ENCODE measurements at places on chromosomes 6 and 20.

DNA sequence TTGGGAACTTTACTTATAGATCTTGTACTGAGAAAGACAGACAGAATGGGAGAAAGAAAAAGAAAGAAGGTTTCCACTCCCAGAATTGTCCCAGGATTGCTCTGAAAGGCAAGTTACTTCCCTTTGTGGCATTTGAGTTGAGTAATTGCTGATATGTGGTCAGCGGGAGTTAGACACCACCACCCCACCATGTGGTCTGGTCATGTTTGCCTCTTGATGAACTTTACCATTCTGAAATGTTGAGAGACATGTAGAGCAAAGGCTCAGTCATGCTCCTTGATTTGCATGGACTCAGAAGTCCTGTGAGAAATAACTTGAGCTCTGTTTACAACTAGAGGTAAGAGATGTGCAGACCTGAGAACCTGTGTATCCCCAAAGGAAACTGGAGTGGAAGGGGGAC is 17.1 kb downstream of the TCF21 start:
- no peak for DNase-seq

GRCh38 chr6:111921103-111921502 is 47.9 kb upstream of the FYN start:
- no peak for DNase-seq

DNA sequence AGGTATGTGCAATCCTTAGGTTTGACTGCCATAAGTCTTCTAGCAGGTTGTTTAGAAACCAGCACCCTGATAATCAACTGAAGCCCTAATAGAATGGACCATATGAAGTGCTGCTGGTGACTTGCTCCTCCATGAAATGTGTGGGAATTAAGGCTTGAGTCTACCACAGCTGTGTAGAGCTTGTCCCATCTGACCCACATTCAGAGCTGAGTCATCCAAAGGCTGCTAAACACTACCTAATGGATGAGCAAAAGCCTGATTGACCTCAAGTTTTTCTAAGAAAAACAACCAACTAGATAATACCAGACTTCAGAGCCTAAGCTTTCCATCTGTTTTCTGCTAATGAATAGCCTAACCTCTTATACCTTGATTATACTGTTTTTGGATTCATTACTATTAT is 120.3 kb upstream of the MOCS1 start:
- no peak for DNase-seq

DNA sequence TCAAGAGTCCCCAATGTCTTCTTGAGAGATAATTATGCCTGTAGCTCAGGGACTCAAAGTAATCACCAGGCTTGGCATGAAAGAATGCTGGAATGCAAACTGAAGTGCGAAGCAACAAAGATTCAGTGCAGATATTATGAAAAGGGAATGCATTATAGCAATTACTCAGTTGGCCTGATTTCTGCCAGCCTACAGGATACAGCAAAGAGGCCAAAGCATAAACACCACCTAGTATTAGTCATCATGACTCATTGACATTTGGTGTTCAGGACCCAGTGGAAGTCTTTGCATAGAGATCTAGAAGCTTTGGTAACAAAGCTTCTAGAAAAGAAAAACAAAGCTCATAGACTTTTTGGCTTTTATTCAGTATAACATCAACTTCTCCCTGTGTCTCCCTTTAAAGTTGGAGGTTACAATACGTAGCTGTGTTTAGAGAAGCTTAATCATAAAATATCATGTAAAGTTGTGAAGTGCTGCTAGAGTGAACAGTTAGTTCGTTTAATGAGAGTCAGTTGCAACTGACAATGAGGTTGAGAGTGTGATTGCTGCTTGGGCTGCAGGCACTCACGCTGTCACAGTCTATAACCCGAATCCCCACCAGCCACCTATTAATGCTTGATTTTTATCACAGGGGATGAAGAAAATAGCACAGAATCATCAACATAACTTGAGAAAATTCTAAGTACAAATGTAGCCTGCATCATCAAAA is 932.7 kb downstream of the TFAP2A start:
- no peak for DNase-seq

GRCh38 chr20:36493051-36493800 is 48.1 kb upstream of the MYL9 start:
- no peak for DNase-seq

- DNase-seq: no peak
Observed at GRCh38 chr6:117464700-117465099, 17.8 kb upstream of the DCBLD1 start.

GRCh38 chr20:23331450-23332350 is 18.9 kb upstream of the NXT1 start:
- DNase-seq: no peak

GRCh38 chr20:22403022-22403631 is 181.2 kb downstream of the FOXA2 start:
- no peak for DNase-seq

DNA sequence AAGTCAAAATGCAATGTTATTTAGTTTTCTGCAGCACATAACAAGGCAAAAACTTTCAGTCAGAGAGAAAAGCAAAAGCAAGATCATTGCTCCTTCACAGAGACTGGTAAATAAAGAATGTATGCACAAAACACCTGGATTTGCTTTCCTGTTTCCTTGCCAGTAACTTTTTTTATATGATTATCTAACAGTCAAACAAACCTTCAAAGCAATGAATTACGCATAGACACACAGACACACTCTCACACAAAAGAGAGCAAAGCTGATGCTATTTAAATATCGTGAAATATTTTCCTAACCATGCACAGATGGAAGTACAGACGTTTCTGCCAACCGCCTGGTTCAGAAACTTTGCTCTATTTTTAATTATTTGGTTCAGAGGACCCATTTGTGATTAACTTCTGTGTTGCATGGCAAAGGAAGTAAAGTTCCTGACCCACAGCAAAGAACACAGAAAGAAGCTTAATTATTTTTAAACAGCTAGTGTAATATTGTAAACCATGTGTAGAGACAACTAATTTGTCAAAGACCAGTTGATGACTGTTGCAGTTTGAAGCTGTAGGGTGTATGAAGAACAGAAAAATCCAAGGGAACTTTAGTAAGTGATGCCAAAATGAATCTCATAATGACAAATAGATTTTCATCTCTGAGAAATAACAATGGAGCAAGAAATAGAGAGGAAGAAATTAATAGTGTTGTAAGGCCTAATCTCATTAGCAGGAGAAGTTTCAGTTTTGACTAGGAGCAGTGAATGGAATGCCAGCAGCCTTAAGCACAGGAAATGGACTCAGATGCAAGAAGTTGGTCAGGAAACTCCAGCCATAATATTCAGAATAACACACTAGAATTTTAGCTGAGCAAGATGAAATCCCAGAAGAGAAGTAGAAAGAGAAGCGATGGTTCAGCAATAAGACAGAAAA is 24.1 kb downstream of the ATXN1 start:
- DNase-seq: no peak

DNA sequence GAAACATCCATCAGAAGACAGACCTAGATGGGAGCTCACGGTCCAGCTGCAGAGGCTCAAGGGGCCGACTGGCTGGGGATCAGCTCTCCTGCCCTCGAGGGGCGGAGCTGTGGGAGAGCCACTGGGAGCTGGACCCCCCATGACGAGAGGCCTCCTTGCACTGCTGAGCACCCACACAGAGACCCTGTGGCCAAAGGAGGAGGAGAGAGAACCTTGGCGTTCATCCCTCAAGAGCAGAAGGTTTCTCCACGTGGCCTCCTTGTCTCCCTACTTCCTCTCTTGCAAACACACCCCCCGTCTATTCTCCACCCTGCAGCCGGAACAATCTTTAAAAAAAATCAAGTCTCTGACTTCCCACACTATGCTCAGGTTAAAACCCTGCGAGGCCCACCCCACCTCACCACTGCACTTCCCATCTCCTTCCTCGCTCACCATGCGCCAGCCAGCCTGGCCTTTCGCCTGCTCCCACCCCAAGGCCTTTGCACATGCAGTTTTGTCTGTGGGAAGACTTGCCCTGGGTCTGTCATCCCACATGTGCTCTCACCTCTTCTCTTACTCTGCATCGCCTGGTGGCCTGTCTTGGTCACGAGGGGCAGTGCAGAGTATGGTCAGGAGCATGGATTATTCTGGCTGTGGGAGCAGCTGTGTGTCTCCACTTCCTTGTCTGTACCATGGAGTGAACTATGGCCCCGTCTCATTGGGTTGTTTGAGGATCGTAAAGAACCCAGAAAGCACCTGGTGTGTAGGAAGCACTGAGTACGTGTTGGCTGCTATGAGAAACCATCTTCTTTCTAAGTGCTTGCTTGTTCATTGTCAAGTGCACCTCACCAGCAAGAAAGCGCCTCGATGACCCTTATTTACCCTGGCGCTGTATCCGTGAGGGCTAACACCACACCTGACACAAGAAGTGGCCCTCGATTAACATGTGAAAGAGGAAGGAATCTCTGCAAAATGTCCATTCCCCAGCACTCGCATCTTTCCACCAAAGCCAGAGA is 32.9 kb downstream of the PMEPA1 start:
- no peak for DNase-seq

GRCh38 chr20:9534025-9534424 is 19.6 kb downstream of the LAMP5 start:
- no peak for DNase-seq

- no peak for DNase-seq
Observed at GRCh38 chr6:84411060-84411629, 183.7 kb upstream of the CEP162 start.

- DNase-seq: no peak
Observed at GRCh38 chr20:14801591-14802325, 464.3 kb upstream of the FLRT3 start.

DNA sequence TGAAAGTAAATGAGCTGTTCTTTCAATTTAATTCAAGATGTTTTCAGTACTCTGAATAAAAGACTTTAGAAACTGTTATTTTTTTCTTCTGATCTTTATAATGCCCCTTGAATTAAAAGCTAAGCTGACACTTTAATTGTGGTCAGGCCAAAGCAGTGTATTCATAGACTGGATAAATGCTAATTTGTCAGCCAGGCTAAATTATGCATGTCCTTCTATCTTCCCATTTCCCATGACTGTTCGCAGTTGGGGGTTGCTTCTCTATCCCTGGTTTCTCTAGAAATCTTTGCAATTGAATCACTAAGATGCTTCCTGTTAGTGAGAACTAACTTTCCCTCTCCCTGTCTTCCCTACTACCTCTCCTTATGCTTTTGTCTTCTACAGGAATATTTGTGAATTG is 396.2 kb downstream of the RFPL4B start:
- no peak for DNase-seq

DNA sequence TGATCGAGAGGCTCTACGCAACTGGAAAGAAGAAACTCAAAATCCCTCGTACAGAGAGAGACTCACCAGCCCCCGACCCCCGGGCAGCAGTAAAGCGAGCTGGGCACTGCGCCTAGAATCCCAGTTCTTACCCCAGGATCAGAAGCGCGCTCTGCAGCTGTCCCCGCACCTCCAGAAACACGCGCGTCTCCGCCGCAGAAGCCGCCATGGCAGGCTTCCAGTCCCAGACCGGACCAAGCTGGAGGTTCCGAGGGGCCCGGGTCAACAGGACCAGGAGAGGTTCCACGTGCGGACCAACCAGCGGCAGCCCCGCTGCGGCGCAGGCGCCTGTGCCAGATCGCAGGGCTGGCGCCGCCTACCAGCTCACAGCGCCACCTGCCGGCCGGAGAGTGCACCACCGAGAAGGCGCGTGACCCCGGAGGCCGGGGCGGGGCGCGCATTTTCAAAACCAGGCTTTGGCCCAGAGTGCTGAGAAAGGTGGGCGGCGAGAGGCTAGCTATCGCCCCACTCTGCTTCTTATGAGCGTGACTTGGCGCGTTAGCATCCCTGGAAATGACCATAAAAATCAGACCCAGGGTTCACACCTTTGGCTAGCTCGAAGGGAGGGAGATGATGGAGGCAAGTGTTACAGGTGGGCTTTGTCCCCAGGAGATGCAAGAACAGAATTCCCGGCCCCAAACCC is at the start of gene UBE3D:
Gene UBE3D (minus strand): TSS at position 331 of the 682 bp plus-strand sequence. CDS start 123 bp downstream, at position 208.
- DNase-seq: peak; percentile 94

DNA sequence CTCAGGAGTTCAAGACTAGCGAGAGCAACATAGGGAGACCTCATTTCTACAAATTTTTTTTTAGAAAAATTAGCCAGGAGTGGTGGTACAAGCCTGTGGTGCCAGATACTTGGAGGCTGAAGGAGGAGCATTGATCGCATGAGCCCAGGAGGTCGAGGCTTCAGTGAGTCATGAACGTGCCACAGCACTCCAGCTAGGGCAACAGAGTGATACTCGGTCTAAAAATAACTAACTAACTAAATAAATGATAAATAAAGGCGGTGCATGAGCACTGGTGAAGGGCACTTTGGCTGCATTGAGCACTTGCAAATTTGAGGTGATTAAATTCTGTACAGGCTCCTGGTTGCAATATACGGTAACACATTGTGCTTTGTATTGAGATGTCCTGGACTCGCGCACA is 13.5 kb downstream of the HLA-A start:
- DNase-seq: no peak

DNA sequence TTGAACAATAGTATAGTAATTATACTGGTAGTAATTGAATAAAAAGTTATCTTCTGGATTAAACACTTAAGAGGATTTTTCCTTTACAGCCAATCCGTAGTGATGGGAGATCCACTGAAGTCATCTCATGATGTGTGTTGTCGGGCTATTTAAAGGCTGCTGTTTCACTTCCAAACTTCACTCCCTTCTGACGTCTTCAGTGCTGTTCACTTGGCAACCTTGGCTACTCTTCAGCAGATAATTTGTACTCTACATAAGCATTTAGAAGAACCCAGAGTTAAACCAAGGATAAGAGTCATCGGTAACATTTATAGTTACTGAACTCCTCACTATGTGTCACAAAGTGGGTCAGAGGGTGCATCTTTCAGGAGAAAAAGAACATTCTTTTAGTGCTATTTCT is 179.1 kb upstream of the EYA4 start:
- DNase-seq: no peak

GRCh38 chr6:57216235-57217101 is 5.6 kb downstream of the RAB23 start:
- DNase-seq: no peak

GRCh38 chr20:549722-550496 is 6.3 kb upstream of the CSNK2A1 start:
- DNase-seq: no peak

GRCh38 chr6:147604373-147604772 is 95.9 kb downstream of the SAMD5 start:
- no peak for DNase-seq

GRCh38 chr6:128519931-128520435 is 416 bp downstream of the PTPRK start:
- DNase-seq: peak; percentile 6

- DNase-seq: no peak
Observed at GRCh38 chr6:17972074-17972952, 15.1 kb downstream of the KIF13A start.

DNA sequence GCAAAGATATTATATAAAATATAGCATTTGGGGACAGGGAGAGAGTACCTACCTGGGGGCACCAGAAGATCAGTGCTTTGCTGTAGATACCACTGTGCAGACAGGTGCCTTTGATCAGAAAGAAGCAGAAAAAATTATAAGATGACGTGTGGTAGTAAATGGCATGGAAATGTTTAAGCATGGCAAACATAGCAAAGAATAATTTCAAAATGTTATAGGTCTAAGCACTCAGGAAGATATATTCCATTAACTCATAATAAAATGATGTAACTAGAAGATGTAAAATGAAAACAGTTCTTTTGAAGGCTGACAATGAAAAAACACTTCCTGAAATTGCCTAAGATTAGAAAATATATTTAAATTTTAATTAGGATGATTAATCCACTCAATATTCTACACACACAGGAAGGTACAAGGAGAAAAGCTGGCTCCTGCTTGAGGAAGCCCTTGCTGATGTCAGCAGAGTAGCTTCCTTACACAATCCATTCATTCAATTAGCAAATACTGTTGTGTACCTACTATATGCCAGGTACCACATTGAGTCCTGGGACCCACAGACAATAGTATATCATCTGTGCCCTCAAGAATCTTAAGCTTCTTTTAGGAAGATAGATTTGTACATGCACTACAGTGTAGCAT is 290.2 kb upstream of the CNR1 start:
- DNase-seq: no peak

All from stimulated activated CD4-positive, alpha-beta T cell treated with anti-CD3 and anti-CD28 coated beads, Interleukin-4, amount 100 ng/mL, for 48 hours (primary cell).